Natural killer cell (primary cell): ENCODE measurements at places on chromosomes 13 and 19.

- no peak for DNase-seq
- no peak overlapping the region for H3K27ac ChIP-seq
- no peaks in the 10 kb centered on the region for H3K36me3 ChIP-seq
Measured at GRCh38 chr19:1163283-1163933, 10.7 kb downstream of the SBNO2 start.

GRCh38 chr19:14059093-14059480, 2.8 kb downstream of the PALM3 start:
- H3K27me3 ChIP-seq, result peaks cover 20% of the 10 kb centered on the region
- no peak overlapping the region for H3K27ac ChIP-seq
- DNase-seq, result peak; percentile 75

- no peaks in the 10 kb centered on the region for H3K36me3 ChIP-seq
- H3K4me1 ChIP-seq, result peaks cover 8% of the 10 kb centered on the region
- no peak overlapping the region for H3K4me3 ChIP-seq
- no peak overlapping the region for H3K27ac ChIP-seq
- H3K27me3 ChIP-seq, result peaks cover 6% of the 10 kb centered on the region
Measured at GRCh38 chr19:7879111-7879807, 5.1 kb upstream of the PRR36 start.

GRCh38 chr19:45391346-45391745, 13.5 kb downstream of the PPP1R13L start:
- DNase-seq, result no peak
- H3K4me1 ChIP-seq, result no peaks in the 10 kb centered on the region
- no peaks in the 10 kb centered on the region for H3K36me3 ChIP-seq
- H3K4me3 ChIP-seq, result no peak overlapping the region
- peaks cover 3% of the 10 kb centered on the region for H3K27me3 ChIP-seq
- no peak overlapping the region for H3K27ac ChIP-seq

- DNase-seq, result no peak
- H3K27ac ChIP-seq, result no peak overlapping the region
- H3K4me1 ChIP-seq, result peaks cover 31% of the 10 kb centered on the region
- H3K27me3 ChIP-seq, result no peaks in the 10 kb centered on the region
- H3K36me3 ChIP-seq, result peaks cover 4% of the 10 kb centered on the region
Measured at GRCh38 chr19:55341595-55342531, 2.2 kb downstream of the KMT5C start.

DNA sequence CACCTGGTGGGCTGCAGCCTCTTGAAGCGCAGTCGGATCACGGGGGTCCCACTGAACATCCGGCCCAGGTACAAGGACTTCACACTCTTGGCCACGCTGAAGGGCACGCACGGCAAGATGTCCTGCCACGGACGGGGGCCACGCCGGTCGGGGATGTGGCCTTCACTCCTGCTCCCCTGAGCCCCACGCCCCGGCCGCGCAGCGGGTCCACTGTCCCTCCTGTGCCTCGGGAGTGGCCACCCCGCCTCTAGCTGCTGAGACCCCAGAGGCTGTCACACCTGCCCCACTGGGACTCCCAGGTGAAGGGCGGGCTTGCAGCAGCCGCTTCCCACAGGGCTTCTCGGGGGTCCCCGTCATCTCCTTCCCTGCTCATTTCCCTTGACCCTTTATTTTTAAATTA, 31.2 kb downstream of the GAS6 start:
- H3K4me3 ChIP-seq, result no peak overlapping the region
- H3K27ac ChIP-seq, result no peak overlapping the region
- no peak for DNase-seq
- H3K36me3 ChIP-seq, result no peaks in the 10 kb centered on the region
- no peaks in the 10 kb centered on the region for H3K4me1 ChIP-seq
- H3K27me3 ChIP-seq, result no peaks in the 10 kb centered on the region

DNA sequence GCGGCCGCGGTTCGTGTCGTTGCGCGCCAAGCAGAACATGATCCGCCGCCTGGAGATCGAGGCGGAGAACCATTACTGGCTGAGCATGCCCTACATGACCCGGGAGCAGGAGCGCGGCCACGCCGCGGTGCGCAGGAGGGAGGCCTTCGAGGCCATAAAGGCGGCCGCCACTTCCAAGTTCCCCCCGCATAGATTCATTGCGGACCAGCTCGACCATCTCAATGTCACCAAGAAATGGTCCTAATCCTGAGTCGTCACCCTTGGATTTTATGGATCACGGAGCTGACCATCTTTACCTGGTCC, 475 bp downstream of the MRPL57 start:
- no peak for DNase-seq
- peak overlapping the region; percentile 98 for H3K4me3 ChIP-seq
- peak overlapping the region; percentile 94 for H3K27ac ChIP-seq
- peaks cover 10% of the 10 kb centered on the region for H3K4me1 ChIP-seq
- no peaks in the 10 kb centered on the region for H3K36me3 ChIP-seq

DNA sequence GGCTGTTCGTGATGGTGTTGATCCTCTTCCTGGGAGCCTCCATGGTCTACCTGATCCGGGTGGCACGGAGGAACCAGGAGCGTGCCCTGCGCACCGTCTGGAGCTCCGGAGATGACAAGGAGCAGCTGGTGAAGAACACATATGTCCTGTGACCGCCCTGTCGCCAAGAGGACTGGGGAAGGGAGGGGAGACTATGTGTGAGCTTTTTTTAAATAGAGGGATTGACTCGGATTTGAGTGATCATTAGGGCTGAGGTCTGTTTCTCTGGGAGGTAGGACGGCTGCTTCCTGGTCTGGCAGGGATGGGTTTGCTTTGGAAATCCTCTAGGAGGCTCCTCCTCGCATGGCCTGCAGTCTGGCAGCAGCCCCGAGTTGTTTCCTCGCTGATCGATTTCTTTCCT, 12.2 kb upstream of the C19orf33 start:
- H3K27ac ChIP-seq, result no peak overlapping the region
- no peaks in the 10 kb centered on the region for H3K27me3 ChIP-seq
- DNase-seq, result no peak
- H3K4me3 ChIP-seq, result no peak overlapping the region
- peaks cover 9% of the 10 kb centered on the region for H3K4me1 ChIP-seq

GRCh38 chr13:50387051-50387581, 371.9 kb downstream of the KCNRG start:
- H3K27ac ChIP-seq, result no peak overlapping the region
- DNase-seq, result peak; percentile 49
- H3K4me1 ChIP-seq, result peaks cover 12% of the 10 kb centered on the region
- H3K4me3 ChIP-seq, result no peak overlapping the region

- H3K4me3 ChIP-seq, result peak overlapping the region; percentile 12
- peak; percentile 53 for DNase-seq
- H3K36me3 ChIP-seq, result no peaks in the 10 kb centered on the region
- peaks cover 85% of the 10 kb centered on the region for H3K4me1 ChIP-seq
Measured at GRCh38 chr19:16449330-16449961, 22.3 kb downstream of the EPS15L1 start.

GRCh38 chr19:15289673-15290072, 42.7 kb downstream of the BRD4 start:
- no peaks in the 10 kb centered on the region for H3K36me3 ChIP-seq
- peak overlapping the region; percentile 14 for H3K27ac ChIP-seq
- H3K4me3 ChIP-seq, result no peak overlapping the region

GRCh38 chr19:46753420-46754155, 7.3 kb upstream of the STRN4 start:
- DNase-seq, result peak; percentile 85
- H3K4me3 ChIP-seq, result no peak overlapping the region
- H3K27ac ChIP-seq, result no peak overlapping the region
- no peaks in the 10 kb centered on the region for H3K36me3 ChIP-seq

- peak overlapping the region; percentile 88 for H3K4me3 ChIP-seq
- peak overlapping the region; percentile 99 for H3K27ac ChIP-seq
- H3K27me3 ChIP-seq, result no peaks in the 10 kb centered on the region
- H3K36me3 ChIP-seq, result peaks cover 7% of the 10 kb centered on the region
- peaks cover 19% of the 10 kb centered on the region for H3K4me1 ChIP-seq
Measured at GRCh38 chr19:58182577-58182988, 278 bp upstream of the ZNF274 start.

DNA sequence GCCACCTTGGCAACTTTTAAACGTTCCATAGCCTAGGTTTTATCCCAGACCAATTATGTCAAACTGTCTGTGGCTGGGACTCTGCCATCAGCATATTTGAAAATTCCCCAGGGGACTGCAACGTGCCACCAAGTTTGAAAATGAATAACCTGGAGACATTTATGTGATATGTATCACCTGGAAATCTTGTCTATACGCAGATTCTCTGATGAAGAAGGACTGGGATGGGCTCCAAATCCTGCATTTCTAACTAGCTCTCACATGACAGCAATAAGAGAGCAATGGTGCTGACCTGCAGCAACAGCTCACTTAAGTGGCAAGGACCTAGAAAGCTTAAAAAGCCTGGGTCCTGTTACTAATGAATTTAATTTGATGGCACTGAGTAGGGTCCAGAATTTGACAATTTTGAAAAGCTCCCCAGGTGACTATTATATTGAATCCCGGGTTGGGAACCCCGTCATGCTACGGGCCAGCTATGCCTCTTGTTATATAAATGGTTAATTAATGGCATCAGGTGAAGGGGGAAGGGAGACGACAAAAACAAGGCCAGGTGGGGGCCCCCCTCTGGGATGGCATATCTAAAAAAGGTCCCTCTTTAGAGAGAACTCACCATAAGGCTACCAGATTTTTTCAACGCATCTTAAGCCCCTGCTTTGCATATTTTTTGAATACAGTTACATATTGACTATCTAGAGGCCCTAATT, 213.7 kb downstream of the ZIC5 start:
- H3K27me3 ChIP-seq, result no peaks in the 10 kb centered on the region
- H3K4me3 ChIP-seq, result no peak overlapping the region
- no peaks in the 10 kb centered on the region for H3K36me3 ChIP-seq
- no peak for DNase-seq
- H3K27ac ChIP-seq, result no peak overlapping the region
- no peaks in the 10 kb centered on the region for H3K4me1 ChIP-seq

GRCh38 chr13:94408314-94409036, 71.0 kb downstream of the DCT start:
- no peak overlapping the region for H3K4me3 ChIP-seq
- peaks cover 2% of the 10 kb centered on the region for H3K27me3 ChIP-seq
- no peaks in the 10 kb centered on the region for H3K36me3 ChIP-seq

DNA sequence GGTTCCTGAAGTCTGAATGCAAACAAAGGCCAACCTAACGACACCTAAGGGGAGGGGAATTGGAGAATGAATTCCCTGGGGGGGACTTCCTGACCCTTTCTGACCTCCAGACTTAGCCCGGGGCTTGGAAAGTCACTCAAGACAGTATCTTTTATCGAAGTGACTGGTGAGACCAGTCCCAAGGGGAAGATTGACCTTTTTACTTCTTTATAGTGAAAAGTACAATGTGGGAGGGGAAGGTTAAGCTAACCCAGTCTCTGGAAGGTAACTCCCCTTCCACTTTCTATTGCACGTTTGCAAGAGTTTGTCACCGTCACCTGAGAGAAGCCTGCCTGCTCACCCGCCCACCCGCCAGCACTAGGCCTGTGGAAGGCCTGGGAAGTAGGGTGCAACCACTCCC, 111.9 kb downstream of the EFNB2 start:
- H3K27me3 ChIP-seq, result no peaks in the 10 kb centered on the region
- no peak overlapping the region for H3K27ac ChIP-seq
- no peak overlapping the region for H3K4me3 ChIP-seq
- no peaks in the 10 kb centered on the region for H3K36me3 ChIP-seq
- no peaks in the 10 kb centered on the region for H3K4me1 ChIP-seq
- DNase-seq, result no peak

DNA sequence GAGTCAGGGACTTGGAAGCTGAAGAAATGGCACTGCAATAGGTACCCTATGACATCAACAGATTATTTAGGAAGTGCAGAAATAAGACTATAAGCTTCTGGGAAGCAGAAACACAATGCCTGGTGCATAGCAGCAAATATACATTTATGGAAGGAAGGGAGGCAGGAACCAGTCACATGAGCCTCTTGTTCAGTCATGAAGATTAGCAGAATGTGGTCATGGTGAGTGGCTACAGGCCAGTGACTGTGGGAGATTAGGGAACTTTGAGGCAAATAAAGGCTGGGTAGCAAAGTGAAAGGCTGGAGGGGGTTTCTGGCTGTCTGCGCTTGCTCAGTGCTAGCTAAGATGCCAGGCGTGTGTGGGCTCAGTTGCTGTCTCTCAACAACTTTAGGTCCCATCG, 96.3 kb downstream of the EPSTI1 start:
- no peak overlapping the region for H3K27ac ChIP-seq
- H3K36me3 ChIP-seq, result peaks cover 54% of the 10 kb centered on the region
- no peaks in the 10 kb centered on the region for H3K4me1 ChIP-seq

DNA sequence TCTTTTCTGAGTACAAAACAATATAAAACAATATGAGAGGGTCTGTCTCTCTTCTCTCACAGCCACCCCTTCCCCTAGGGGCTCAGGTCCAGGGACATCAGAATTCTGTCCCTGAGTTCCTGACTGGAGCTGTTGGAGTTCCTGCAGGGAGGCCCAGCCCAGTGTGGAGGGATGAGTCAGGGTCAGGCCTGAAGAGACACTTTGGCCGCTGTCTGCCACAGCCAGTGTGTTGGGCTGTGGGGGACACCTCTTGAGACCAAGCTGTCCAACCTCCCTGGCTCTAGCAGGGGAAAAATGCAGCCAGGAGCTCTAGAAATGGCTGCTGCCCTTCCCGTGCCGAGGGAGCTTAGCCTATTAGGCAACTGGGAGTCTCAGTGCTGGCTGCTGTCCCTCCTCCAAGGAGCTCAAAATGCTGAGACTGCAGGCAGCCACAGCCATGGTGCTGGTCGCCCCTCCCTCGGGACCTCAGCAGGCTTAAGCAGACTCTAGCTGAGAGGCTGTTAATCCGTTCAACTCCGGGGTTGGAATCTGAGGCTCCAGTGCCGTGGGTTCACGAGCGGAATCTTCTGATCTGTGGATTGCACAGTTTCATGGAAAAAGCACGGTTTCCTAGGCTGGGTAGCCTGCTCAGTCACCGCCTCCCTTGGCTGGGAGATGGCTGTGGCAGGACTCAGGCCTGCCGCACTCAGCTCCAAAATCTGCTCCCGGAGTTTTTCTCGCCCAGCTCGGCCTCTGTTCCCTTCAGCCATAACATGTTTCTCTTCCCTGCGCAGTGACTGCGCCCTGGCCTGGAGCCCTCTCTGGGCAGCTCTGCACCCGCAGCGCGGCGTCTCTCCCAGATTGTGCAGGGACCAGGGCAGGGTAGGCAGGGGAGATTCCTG, 3.8 kb upstream of the ZNF626 start:
- H3K4me1 ChIP-seq, result peaks cover 8% of the 10 kb centered on the region
- H3K4me3 ChIP-seq, result no peak overlapping the region
- no peak for DNase-seq

DNA sequence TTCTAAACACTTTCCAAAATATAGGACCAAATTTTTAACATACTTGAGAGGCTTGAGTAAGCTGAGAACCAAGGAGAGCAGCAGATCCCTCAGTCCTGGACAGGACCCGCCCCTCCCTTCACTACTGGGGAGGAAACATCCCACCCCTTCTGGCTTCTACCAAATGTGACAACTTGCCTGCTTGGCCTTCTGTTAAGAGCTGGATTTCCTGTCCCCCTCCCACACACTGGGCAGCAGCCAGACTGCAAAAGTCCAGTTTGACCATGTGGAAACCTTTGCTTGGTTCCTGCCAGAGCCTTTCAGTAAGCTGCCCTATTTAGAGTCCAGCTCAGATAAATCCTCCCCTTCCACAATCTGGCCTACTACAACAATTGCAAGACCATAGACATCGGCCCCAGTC, 84.3 kb downstream of the FGF14 start:
- H3K4me3 ChIP-seq, result no peak overlapping the region
- H3K27ac ChIP-seq, result no peak overlapping the region
- no peaks in the 10 kb centered on the region for H3K36me3 ChIP-seq
- DNase-seq, result no peak
- H3K27me3 ChIP-seq, result no peaks in the 10 kb centered on the region
- H3K4me1 ChIP-seq, result no peaks in the 10 kb centered on the region

- no peaks in the 10 kb centered on the region for H3K27me3 ChIP-seq
- H3K36me3 ChIP-seq, result no peaks in the 10 kb centered on the region
- no peak overlapping the region for H3K27ac ChIP-seq
Measured at GRCh38 chr13:38636761-38637160, 50.1 kb upstream of the FREM2 start.

GRCh38 chr13:53285896-53286430, 257.4 kb downstream of the OLFM4 start:
- DNase-seq, result no peak
- H3K27ac ChIP-seq, result no peak overlapping the region
- H3K27me3 ChIP-seq, result no peaks in the 10 kb centered on the region
- no peaks in the 10 kb centered on the region for H3K4me1 ChIP-seq
- H3K4me3 ChIP-seq, result no peak overlapping the region
- H3K36me3 ChIP-seq, result no peaks in the 10 kb centered on the region
